ENCODE measurements at places on chromosomes 5 and 9.

GRCh38 chr9:133996531-133997520, 4.7 kb upstream of the VAV2 start:
- no peak for DNase-seq

DNA sequence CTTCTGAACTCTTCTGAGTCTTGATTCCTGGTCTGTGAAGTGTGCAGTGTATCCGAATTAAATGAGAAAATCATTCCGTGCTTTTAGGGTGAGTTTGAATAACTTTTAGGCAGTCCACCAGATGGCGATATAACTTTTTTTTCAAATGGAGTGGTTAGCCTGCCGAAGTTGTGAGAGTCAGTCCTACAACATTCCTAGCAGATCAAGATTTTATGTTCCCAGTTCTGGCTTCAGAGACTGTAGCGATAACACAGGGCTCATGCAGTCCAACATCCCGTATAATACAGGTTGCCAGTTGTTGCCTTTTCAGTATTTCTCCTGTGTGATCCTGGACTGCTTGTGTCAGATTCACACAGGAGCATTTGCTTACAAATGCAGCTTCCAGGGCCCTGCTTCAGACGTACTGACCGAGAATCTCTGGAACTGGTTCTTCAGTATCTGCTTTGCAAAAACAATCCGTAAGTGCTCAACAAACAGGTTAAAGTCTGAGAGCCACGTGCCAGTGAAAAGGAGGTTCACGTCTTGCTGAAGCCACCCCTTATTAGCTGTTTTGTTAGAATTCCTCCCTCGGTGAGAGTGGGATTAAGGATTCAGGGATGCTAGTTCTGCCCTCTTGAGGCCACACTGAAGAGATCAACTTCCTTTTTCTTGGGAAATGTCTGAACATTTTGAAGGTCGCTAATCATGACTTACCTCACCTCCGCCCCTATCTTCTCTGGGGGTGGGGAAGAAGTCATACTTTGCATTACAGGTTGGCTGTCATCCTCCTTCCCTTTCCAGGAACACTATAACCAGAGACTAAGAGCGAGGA, 22.8 kb downstream of the SMIM3 start:
- DNase-seq = no peak

GRCh38 chr5:14831006-14831338, 40.6 kb downstream of the ANKH start:
- no peak for DNase-seq

GRCh38 chr5:79992891-79993657, 2.0 kb upstream of the MTX3 start:
- DNase-seq = no peak

GRCh38 chr5:141707510-141707909, 25.5 kb upstream of the ARAP3 start:
- no peak for DNase-seq

- no peak for DNase-seq
Measured at GRCh38 chr9:125239631-125240597, 1.2 kb downstream of the HSPA5 start.

- DNase-seq = no peak
Measured at GRCh38 chr5:61055434-61056006, 106.7 kb downstream of the SMIM15 start.

DNA sequence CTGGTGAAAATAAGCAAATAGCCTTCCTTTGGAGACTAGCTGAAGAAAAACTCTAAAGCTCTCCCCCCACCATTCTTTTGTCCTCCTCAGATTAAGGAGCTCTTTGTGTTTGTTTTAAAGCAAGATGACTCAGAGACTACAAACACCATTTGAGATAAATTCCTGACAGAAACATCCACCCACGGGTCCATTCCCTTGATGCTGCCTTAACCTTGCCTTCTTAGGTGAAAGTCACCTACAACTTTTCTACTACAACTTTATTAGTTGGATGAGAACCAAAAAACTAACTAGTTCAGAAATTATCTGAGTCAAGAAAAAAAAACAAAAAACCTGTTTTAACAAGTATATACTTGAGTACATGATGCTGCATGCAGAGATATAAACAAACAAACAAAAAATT, 831.1 kb downstream of the NR2F1-AS1 start:
- DNase-seq = no peak

GRCh38 chr5:27450607-27451006, 412.2 kb upstream of the CDH9 start:
- DNase-seq = no peak

- peak; percentile 47 for DNase-seq
Measured at GRCh38 chr9:90914868-90915483, 113.4 kb downstream of the SYK start.

- DNase-seq = no peak
Measured at GRCh38 chr5:151923866-151924476, 680 bp downstream of the GLRA1 start.

DNA sequence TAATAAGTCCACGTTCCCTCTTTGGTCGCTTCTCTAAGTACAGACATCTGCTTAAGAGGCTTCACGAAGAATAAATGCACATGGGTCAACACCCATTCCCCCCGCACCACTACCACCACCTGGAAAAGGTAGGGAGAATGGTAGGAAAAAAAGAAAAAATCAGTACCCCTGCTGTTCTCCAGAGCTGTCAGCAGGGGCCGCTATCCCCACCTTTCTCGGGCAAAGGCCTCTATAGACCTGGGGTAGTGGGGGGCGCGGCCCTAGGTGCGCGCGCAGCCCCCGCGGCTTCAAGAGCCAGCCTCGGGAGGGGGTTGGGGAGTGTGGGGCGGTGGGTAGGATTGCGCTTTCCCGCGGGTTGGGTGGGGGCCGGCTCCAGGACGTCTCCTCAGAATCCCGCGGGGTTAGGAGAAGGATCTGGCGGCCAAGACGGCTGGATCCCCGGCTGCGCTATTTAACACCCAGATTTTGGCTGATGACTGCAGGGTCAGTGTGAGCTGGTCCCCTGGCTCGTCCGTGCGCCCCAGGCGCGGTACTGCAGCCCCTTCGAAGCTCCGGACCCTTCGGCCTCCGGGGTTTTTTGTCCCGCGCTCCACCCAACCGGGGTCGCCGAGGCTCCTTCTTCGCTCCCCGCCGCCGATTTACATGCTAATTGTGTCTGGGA, 1.6 kb upstream of the SEMA6A start:
- no peak for DNase-seq

DNA sequence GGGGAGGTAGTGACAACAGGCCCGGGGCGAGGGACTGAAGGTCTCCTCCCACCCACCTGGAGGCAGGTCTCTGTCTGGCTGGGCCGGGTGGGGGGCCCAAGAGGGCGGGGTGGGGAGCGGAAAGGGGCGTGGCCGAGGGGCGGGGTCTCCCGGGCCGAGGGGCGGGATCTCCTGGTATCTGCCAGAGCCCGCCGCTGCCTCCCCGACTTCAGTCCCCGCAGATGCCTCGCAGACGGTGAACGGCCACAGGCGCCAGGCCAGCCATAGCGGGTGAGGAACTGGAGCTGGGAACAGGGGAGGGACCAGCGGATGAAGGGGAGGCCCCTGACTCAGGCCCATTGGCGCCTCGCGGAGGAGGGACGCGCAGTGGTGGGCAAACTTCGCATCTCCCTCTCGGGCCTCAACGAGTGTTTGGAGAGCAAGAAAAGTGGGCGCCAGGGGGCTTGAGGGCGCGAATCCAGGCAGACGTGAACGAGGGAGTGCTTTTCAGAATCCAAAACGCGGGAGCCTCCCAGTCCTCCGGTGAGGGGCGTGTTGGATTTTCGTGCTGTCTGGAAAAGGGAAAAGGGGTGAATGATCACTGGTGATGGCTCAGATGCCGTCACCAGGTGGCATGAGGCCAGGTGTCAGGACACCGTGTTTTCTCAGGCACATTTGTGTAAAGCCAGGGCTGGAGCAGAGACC, at the start of gene ADGRD2:
TSS of gene ADGRD2 (plus strand) at position 211 of the 684 bp plus-strand sequence. CDS start 1,216 bp downstream, outside the sequence.
- no peak for DNase-seq

- DNase-seq = no peak
Measured at GRCh38 chr5:142420561-142421227, 95.9 kb upstream of the SPRY4 start.

DNA sequence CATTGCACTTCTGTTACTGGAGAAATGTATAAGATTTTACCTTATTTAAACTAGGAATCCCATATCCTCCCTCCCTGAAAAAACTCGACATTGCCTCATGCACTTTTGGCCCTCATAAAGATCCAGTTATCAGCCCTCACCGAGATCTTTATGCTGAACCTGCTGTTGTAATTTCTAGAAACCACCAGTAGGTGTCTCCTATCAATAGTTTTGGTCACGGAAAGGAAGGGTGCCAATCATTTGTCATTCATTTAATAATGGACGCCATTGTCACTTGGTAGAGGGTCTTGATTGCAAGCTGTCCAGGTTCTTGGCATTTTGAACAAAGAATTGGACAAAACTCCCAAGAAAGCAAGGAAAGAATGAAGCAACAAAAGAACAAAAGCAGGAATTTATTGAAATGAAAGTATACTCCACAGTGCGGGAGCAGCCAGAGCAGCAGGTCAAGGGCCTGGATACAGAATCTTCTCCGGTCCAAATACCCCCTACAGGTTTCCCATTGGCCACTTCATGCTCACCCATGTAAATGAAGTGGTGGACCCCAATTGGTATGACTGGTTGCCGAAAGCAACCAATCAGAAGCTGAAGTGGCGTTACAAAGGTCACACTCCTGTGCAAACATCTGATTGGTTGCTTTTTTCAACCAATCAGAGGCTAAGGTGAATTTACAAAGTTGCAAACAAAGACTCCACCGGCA, 524.3 kb downstream of the PSAT1 start:
- no peak for DNase-seq

GRCh38 chr5:23494558-23494957, 12.9 kb upstream of the PRDM9 start:
- DNase-seq = no peak

- DNase-seq = no peak
Measured at GRCh38 chr5:35031276-35031675, 16.5 kb downstream of the AGXT2 start.

DNA sequence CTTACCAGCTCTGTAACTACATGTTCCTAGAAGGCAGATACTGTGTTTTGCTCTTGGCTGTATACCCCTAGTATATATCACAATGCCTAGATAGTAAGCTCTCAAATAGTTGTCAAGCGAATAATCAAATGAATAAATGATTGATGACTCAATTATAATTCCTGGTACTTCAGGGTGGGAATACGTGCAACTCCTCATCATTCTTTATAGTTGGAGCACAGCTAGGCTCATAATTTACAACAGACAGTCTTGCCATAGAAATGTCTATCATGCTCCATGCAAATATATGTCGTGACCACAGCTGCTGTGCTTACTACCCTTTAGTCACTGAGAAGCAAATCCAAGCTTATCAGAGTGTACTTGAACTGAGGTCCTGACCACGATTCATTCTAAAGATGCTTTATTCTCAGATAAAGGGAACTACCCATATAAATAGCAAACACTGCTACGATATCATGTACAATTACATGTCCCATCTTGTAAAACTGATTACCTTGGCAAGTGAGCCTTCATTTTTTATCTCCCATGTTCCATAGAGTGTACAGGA, 52.1 kb downstream of the STRBP start:
- DNase-seq = no peak

GRCh38 chr5:169222934-169223594, 77.9 kb downstream of the SLIT3 start:
- DNase-seq = no peak

GRCh38 chr5:124074500-124074899, 562.5 kb downstream of the CSNK1G3 start:
- no peak for DNase-seq

DNA sequence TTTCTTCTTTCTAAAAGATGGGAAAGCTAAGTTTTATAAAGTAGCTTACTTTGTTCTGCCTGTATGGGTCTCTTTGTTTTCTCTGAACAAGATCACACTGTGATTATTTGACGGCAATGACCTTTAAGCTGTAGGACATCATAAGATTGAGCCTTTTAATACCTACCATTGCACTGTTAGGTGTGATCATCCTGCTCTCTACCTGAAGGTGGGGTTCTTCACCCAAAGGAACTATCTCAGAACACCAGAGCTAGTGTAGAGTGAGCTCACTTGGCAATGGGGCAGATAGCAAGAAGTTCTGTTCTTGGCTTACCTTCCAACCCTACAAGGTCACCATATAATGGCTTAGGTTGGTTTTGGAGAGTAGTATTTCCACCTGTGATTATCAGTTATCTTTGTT, 200.2 kb downstream of the SPATA31D1 start:
- DNase-seq = no peak

DNA sequence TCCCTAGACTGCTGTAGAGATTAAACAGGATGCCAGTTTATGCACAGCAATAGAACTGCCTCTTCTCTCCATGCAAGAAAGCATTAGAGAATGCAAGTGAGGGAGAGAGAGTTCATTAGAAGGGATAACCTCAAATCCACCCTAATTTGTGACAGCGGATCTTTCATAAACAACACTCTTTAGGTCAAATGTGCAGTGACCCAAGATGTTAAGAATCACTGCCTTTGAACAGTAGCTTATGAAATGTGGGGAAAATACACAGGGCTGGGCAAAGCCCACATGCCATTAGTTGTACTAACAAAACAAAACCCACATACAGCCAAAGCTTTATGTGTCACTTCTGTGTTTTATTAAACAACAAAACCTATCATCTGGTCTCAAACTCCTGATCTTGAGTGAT, 36.2 kb upstream of the POU4F3 start:
- no peak for DNase-seq

DNA sequence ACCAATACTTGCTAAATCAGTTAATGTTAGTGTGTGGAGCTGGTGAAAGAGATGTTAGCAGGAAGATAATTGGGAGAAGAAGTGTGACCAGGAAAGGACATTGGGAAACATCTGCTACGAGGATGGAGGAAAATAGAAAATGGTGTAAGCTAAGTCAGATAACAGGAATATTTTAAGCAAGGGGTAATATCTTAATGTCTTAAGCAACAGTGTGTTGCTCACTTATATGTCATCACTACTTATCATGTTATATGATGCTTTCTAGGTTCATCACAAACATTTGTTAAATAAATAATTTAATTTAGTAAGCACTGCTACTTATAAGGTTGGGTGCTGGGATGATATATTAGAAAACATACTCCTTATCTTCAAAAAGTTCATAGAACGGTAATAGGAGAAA, 326.1 kb downstream of the EDIL3 start:
- DNase-seq = no peak

GRCh38 chr5:143126174-143127019, 277.1 kb downstream of the NR3C1 start:
- DNase-seq = no peak

- DNase-seq = no peak
Measured at GRCh38 chr5:150057052-150057451, 29.3 kb downstream of the CSF1R start.

DNA sequence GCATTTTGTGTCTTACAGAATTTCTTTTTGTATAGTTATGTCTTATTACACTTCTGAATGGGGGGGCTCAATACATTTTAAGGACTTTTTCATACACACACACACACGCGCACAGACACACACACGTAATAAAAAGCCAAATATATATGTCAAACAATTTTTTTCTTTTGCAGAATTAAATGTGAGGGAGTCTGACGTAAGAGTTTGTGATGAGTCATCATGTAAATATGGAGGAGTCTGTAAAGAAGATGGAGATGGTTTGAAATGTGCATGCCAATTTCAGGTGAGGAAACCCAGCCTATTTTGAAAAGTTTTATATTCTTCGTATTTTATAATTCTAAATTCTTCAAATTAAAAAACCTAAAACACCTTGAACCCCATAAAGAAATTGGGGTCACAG, 25.6 kb downstream of the TMEFF1 start:
- DNase-seq = no peak

Measured in stimulated activated CD4-positive, alpha-beta T cell treated with anti-CD3 and anti-CD28 coated beads, Interleukin-1b, Interleukin-23, amount 100 ng/mL, for 1 hour (primary cell).